Prostate gland (tissue), 2 donors: ENCODE measurements at places on chromosomes 5 and 9.

- DNase-seq, result no peak
These were observed 28.1 kb upstream of the OBP2B start for GRCh38 chr9:133237035-133237731.

DNA sequence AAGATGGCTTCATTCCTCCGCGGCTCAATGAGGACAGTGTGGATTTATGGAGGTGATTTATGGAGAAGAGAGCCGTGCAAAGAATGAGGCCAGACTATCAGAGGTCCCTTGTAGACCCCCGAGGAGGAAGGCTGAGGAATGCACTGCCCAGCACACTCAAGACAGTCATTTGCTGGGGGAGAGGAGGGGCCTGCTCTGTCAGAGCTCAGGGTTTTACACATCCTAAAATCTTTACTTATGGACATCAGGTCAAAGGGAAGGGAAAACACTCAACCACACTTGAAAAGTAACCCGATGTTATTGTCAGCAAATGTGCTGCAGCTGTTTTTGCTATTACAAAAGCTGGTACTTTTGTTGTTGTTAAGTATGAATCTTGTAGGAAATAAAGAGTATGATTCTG lies 289.5 kb downstream of the SLIT3 start:
- DNase-seq, result no peak

- DNase-seq, result no peak
These were observed 30.6 kb downstream of the CLINT1 start for GRCh38 chr5:157828105-157828943.

GRCh38 chr5:82717738-82718137 lies 359.5 kb downstream of the TMEM167A start:
- DNase-seq, result no peak

DNA sequence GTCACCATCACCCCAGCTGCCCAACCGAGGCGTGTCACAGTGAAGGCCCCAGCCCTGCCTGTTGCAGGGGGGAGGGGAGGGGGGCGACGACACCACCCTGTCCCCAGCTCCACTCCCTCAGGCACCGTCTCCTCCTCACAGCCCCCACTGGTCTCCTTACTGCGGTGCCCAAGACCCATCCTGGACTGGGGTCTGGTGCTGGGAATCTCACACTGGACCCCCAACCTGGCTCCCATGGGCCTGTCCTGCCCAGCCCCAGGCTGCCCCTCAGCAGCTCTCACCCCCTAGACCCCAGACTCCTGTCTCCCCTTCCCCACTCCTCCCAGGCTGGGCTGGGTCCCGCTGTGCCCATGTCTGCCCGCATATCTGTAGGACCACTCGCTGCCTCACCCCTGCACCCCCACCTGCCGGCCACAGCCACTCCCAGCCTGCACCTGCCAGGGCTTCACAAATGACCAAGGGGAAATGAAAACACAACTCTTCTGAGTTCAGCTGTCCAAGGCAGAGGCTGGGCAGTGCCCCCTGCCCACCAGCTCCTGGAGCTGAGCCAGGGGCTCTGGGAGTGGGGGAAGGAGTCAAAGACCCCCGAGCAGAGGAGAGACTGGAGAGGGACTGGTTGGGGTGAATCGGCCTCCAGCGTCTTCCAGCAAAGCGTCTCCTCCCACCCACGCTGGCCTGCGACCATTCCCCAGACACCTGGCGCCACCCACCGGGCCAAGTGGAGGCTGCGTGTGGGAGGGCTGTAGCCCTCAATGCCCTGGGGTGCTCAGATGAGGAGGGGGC lies 32.6 kb upstream of the EGFL7 start:
- DNase-seq, result no peak

- no peak for DNase-seq
These were observed 20.8 kb downstream of the TJP2 start for GRCh38 chr9:69194702-69195418.

DNA sequence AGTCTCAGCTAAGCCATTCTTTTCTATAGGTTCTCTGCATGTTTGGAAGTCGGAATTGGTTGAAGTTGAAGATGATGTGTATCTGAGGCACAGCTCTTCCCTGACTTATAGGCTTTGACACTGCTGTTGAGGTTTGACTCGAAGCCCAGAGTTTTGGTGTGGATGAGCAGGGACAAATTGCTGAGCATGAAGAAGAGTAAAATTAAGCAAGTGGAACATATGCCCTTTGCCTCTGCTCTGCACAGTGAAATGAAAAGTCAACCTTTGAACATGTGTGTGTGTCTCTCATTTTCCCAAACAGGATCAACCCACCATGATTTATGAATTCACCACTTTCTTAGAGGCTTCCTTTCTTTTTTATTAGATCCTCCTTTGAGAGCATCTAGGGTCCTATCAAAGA lies 8.5 kb downstream of the HMHB1 start:
- DNase-seq, result no peak

DNA sequence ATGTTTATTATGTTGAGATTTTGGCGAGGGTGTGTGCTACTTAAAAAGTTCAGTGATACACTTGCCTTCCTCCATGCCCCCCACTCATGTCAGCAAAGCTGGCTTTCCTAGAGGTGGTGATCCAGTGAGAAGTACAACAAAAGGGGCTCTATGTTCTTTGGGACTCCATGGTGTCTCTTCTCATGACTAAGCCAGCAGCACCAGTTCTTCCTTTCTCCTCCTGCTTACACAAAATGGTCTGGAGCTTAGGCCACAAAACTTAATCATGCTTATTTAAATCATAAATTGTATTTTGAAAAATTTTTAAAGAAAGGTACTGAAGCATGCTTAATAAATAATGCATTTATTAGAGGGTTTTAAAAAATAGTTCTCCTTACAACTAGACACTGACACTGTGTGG lies 22.4 kb downstream of the MOCS2 start:
- DNase-seq, result no peak

GRCh38 chr9:115808695-115809094 lies 344.9 kb upstream of the PAPPA start:
- DNase-seq, result no peak
